ENCODE measurements at places on chromosomes 1 and 21.

GRCh38 chr21:31886915-31887314, 14.1 kb downstream of the HUNK start:
- no peak for DNase-seq

GRCh38 chr1:109470245-109470644, 3.9 kb downstream of the SYPL2 start:
- DNase-seq = no peak

- DNase-seq = peak; percentile 64
Observed at GRCh38 chr1:161766102-161766981, at the start of gene ATF6. Gene ATF6, plus strand, starts transcription at chr1:161766320. Its CDS starts 41 bp downstream, at chr1:161766361.

- no peak for DNase-seq
Observed at GRCh38 chr21:36807422-36807928, 108.6 kb downstream of the SIM2 start.

DNA sequence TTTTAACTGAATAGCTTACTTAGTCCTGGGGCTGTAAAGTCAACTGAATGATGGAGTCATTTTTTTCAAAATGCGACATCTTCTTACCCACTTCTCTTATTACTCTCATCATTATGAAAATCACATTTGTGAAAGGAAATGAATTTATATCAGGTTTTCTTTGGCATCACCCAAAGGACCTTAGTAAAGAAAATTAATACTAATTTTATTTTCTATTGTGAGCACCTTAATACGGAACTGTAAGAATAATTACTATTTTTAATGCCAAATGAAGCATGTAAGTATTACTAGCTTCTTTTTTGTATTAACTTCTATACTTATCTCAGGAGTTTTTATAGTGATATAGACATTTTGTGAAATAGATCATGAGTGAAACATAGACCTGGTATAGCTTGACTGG, 30.9 kb downstream of the PTPRC start:
- DNase-seq = no peak

DNA sequence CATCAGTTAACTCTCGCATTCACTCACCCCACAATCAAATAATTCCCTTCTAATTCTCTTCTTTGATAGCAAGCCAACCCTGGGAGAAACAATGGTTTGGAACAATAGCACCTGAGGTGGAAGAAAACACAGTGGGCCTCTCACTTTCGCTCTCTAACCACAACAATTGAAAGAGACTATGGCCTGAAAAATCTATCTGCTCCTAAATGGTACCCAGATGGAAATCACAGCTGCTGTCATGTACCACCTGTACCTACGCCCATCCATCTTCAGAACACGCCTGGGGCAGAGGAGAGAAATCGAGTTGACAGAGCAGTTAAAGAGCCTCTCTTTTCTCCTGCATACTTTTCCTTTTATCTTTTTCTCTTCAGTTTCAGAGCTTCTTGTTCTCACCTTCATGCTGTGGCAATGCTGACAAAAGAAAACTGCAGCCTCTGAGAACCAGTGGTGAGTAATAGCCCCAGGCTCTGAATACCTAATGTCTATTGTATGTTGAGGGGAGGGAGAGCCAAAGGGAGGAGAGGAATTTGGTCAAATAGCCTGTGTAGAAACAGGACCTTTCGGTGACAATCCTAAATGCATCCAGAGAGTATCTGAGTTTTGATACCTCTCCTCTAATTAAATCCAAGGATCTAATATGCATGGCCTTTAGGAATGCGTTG, 57.7 kb downstream of the ZC3H11B start:
- no peak for DNase-seq

GRCh38 chr1:3011631-3012455, 9.4 kb upstream of the ACTRT2 start:
- DNase-seq = no peak

GRCh38 chr1:196142111-196142640, 466.1 kb downstream of the KCNT2 start:
- DNase-seq = no peak

- no peak for DNase-seq
Observed at GRCh38 chr1:226425431-226426031, 17.6 kb upstream of the PARP1 start.

- no peak for DNase-seq
Observed at GRCh38 chr1:62229932-62230331, 35.3 kb downstream of the L1TD1 start.

DNA sequence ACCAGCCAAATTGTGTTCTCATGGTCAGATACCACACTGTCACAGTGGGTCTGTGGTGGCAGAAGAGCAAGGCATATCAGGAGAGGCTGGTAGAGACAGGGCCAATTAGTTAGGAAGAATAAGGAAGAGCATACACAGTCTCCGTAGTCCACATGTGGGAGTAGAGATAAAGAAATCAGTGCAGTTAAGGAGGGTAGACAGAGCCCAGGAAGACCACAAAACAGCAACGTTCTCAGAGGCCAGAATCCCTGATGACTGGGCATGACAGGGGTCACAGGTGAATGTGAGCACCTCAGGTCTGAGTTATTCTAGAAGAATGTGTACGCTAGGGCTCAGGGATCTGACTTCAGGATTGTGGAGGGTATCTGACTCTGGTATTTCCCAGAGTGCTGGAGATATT, 31.7 kb downstream of the CD48 start:
- DNase-seq = no peak

GRCh38 chr1:221776495-221777301, 34.8 kb upstream of the DUSP10 start:
- no peak for DNase-seq

DNA sequence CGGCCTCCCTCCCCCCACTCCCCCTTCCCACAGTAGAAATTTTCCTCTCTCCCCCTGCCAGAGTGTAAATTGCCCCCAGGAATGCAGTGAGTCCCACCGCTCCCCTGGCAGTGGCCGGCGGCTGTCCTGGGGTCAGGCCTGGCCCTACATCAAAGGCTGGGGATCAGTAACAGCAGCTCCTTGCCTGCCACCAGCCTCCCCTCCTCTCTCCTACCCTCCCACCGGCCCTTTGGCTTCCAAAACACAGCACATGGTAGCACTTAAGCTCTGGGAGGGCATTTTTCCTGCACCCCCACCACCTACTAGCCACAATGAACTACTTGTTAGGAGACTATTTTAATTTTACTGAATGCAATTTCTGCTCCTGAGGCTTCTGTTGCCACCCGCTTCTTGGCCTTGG, 9.0 kb upstream of the COL8A2 start:
- DNase-seq = no peak

DNA sequence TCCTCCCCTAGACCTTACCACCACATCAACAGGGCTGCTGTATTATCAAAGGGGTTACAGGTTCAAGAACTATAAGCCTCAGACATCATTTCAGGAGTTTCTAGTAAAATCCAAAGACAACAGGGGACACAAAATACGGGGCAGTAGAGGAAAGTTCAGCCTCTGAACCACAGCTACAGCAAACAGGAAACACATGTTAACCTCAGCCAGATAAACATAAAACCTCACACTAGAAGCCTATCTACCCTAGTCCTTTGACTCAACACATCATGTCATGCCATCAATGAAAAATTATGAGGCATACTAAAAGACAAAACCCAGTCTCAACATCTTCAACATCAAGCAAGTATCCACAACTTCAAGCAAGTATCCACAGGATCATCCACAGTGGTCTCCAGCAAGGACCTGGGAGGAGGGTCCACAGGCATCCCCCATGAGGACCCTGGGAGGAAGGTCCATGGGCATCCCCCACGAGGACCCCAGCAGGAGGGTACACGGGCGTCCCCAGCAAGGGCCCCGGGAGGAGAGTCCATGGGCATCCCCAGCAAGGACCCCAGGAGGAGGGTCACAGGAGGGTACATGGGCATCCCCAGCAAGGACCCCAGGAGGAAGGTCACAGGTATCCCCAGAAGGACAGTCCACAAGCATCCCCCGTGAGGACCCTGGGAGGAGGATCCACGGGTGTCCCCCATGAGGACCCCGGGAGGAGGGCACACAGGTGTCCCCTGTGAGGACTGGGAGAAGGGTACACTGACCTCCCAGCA, 440.0 kb downstream of the MATN1 start:
- no peak for DNase-seq

GRCh38 chr1:113534875-113535274, 144.6 kb downstream of the MAGI3 start:
- no peak for DNase-seq

GRCh38 chr1:76854255-76854654, 13.0 kb upstream of the ST6GALNAC5 start:
- DNase-seq = no peak

DNA sequence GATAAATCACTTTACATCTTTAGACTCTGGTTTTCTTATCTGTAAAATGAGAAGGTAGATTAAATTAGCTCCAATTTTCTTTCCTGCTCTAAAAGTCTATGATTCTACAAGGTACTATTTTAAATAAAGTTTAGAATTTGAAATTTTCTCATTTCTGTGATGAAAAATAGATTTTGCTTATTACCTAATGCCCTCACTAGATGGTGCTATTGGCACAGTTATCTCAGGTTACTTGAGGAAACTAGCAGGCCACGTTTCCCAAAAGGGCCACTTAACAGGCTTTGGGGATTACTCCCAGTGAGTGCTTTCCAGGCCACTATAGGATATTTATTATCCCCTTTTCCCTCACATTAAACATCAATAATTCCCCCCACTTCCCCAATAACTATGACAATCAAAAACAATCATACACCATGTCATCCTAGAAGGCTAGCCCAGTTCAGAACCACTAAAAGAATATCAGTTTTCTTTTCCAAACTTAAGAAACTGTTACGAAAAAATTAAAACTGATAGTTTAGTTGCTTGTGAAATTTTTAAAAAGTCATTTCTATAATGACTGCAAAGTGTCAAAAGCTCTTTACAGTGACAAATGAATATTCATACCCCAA, 30.6 kb downstream of the OMA1 start:
- no peak for DNase-seq

DNA sequence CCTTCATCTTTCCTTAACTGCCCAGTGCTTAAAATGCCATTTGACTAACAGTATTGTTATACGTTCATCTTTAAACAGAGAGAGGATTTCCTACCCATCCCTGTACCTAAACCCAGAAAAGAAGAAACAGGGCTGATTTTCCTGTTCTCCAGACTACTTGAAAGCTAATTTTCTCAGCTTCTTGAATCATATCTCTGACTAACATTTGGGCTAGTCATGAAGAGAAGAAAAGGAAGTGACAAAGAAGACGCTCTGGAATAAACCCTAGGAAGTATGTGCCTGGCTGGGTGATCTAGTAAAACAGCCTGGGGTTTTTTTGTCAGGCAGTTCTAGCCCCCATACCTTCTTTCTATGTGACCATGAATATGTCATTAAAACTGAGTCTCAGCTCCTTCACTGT, 44.8 kb upstream of the SGIP1 start:
- no peak for DNase-seq

DNA sequence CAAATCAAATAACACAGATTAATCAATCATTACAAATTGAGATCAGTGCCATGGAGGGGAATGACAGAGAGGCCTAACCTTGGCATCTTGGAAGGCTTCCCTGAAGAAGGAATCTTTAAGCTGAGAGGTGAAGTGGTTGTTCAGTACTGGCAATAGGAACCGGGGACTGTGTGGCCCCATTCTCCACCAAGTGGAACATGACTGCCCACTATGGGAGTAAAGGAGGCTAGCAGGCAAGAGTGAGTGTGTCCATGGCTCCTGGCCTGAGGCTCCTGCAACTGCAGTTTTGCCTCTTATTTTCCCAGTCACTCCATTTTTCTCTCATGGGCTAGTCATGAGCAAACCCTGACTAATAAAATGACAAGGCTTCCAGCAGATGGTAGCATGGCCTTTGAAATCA, 112.2 kb upstream of the GJB5 start:
- no peak for DNase-seq

DNA sequence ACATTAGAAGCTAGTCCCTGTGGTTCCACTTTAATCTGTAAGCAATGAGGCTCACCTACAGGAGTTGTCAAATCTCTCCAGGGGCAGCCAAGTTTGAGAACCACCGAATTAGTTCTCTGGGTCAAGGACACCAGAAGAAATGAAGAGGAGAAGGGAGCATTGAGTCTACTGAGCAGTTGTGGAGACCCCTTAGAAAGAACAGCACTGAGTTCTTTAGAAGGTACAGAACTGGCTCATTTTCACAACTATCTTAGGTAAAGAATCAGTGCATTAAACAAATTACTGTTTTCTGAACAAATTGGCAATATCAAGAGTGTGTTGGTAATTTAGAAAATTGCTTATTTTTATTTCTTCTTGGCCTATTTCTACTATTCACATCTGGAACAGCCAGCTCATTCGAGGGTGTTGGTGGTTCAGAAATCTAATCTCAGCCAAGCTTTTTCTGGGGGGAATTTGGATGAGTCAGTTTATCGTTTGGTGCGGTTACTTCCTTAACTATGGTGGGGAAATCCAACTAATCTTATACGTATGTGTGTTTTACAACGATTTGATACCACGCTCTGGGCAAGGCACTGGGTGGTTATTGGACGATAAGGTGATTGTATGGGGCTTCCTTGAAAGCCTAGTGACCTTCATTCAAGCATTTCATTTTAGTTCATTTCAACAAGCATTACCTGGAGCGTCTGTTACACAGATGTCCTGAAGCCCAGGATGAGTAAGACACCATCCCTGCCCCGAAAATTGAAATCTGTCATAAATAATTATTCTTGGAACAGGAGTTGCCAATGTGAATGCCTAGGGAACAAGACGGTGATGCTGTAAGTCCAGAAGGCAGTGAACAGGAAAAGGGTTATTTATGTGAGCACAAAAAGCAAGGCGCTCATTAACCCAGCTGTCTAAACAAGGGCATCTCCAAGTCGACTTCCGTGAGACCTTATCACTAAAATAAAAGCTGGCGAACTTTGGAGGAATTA, 52.0 kb upstream of the TMPRSS2 start:
- DNase-seq = no peak

- DNase-seq = no peak
Observed at GRCh38 chr1:44924835-44925464, 61.4 kb downstream of the EIF2B3 start.

DNA sequence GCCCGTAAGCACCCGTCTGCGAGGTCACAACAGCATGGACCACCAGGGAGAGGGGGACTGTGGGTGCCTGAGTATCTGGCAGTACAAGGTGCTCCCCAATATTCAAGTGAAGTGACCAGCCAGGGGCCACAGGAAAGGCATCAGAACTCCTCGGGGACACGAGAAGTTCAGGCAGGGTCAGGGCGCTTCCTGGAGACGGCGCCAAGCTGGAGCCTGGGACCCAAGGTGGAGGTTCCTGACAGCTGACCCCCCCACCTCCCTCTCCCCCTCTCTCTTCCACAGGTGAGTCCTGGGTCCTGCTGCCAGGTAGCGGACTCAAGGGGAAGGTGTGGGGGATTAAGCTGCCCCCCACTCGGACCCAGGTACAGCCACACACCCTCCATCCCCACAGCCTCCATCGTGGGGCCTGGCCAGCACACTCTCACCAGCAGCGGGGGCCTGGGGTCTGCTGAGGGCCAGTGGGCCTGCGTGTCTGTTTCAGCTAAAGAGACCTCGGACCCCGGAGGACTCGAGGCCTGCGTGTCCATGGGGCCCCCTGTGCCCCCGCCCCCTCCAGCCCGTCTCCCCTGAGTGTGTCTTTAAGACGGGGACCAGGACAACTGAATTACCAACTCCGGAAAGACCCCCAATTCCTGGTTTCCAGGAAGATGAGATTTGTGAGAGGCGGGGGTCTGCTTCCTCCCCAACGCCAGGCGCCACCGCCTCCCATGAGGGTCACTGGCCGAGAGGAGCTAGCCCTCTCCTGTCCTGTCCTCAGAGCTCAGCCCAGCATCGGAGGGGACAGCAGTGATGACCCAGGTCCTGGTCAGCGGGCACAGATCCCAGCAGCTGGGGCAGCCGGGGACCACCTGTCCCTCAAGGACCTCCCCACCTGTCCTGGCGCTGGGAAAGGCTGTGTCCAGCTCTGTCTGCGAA, 6.2 kb downstream of the TNFRSF18 start:
- DNase-seq = no peak

GRCh38 chr1:150479927-150480352, 7.3 kb upstream of the TARS2 start:
- DNase-seq = no peak

- no peak for DNase-seq
Observed at GRCh38 chr1:204560590-204561150, 44.5 kb downstream of the MDM4 start.

All from effector CD8-positive, alpha-beta T cell (primary cell).